Central memory CD4-positive, alpha-beta T cell (primary cell): ENCODE measurements at places on chromosomes 7 and 10.

GRCh38 chr10:66521506-66521905 lies 404.3 kb upstream of the LRRTM3 start:
- no peak for DNase-seq

- no peak for DNase-seq
Observed at GRCh38 chr7:66301737-66302136, 96.6 kb downstream of the TPST1 start.

DNA sequence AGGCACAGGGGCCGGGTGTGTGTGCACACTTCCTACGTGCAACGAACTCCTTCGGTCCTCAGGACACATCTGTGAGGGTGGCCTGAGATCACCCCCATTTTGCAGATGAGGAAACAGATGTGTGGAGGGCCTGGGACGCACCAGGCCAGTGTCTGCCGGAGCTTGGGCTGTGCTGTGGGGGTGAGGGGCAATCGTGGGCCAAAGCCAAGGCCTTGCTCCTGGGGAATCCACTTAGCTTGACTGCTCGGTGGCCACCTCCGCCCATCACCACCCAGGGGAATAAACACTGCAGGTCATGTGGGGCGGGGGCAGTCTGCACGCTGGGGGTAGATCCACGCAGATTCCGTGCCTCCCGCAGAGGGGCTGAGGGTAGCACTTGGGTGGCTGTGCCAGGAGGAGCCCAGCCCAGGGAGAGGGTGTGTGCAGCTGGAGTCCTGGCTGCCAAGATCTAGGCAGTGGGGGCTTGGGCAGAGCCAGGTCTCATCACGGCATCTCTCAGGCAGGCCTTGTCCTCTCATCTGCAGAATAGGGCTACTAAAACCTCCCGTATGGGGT lies 70.8 kb upstream of the EN2 start:
- no peak for DNase-seq

- no peak for DNase-seq
Observed at GRCh38 chr7:131355917-131356777, 28.5 kb downstream of the MKLN1 start.

GRCh38 chr10:13560597-13560996 lies 26.2 kb upstream of the PRPF18 start:
- no peak for DNase-seq

- no peak for DNase-seq
Observed at GRCh38 chr10:113056030-113056429, 106.0 kb downstream of the TCF7L2 start.

GRCh38 chr7:94266238-94266644 lies 128.5 kb upstream of the COL1A2 start:
- DNase-seq = no peak

GRCh38 chr10:118746246-118746645 lies 8.5 kb downstream of the CACUL1 start:
- no peak for DNase-seq

- peak; percentile 24 for DNase-seq
Observed at GRCh38 chr10:60964257-60965235, 20.6 kb upstream of the RHOBTB1 start.

- no peak for DNase-seq
Observed at GRCh38 chr7:131581241-131582051, 25.0 kb upstream of the PODXL start.
